ENCODE measurements at places on chromosomes 16 and 17. TPM values are rescaled to one million over a fixed set of nuclear protein-coding genes. Genes with fewer than 3 reads are reported as not detected.

DNA sequence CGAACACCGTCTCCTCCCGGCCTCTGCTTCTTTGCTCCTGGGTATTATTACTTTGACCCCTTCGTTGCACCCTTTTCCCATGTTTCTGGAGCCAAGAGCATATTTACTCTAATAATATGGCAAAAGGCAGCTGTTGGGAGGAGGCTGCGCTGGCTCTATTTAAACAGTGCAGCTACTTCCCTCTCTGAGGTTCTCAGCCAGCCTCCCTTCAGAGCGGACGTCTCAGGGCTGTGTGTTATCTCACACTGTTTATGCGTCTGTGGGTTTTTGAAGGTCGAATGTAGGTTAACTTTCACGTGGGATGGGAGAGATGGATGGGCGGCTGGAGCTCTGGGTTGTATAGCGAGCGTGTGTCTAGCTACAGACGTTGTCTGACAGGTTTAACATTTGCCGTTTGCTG, 45.3 kb downstream of the COX4I1 start:
- no peak for ATAC-seq

GRCh38 chr16:65406933-65407332, 285.1 kb upstream of the CDH11 start:
- ATAC-seq: no peak

DNA sequence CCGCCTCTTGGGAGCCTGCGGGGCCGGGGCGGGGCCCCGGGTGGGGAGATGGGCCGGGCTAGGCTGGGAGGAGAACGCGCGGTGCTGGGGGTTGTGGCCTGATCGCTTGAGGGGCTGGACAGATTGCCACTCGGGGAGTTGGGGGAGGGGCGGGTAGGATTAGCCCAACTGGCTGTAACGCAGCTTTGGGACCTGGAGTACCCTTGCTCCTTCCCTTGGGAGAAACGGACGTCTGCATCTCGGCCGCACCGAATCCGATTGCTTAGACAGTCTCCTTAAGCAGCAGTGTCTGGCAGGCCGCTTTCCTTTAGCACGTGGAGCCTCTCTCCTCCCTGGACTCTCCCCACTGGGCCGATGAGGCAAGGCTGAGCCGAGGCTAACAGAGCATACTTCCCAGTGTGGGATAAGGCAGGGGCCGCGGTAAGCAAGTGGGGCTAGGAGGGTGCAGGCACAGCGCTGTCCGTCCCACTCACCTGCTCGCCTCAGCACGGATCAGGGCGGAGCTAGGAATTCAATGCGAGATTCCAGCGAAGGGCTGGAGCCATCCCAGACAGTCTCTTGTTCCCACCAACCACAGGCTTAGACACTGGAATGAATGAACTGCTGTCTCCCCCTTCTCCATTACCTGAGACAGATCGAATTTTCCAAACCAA, 540 bp upstream of the ACLY start:
- peak; percentile 40 for ATAC-seq

- peak; percentile 73 for ATAC-seq
Observed at GRCh38 chr17:17738901-17739300, 57.6 kb downstream of the RAI1 start.

Gene FOXJ1
- not detected for total RNA-seq

Data from esophagus mucosa (tissue), 1 donor.